Cardiac fibroblast (primary cell): ENCODE measurements at places on chromosomes 1 and 21.

DNA sequence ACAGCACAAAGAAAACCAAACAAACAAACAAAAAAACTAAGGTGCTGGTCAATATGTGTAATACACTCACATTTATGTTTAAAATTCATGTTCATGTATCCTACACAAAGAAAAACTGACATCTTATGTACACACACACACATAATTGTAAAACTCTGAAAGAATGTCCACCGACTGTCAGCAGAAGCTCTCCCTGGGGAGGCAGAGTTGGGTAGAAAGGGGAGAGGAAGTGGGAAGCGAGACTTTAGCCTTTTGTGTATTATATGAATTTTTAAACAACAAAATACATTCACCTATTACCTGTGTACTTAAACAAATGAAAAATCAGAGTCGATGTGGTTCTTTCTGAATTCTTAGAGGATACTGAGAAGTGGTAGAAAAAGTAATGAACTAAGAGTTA, 88.3 kb downstream of the ABCA4 start:
- DNase-seq: no peak

- peak; percentile 16 for DNase-seq
These were observed 32.2 kb upstream of the SNX27 start for GRCh38 chr1:151579436-151580225.

- no peak for DNase-seq
These were observed 102.2 kb downstream of the PHTF1 start for GRCh38 chr1:113657126-113657525.

- peak; percentile 2 for DNase-seq
These were observed 307.7 kb downstream of the USP25 start for GRCh38 chr21:16037421-16037955.

DNA sequence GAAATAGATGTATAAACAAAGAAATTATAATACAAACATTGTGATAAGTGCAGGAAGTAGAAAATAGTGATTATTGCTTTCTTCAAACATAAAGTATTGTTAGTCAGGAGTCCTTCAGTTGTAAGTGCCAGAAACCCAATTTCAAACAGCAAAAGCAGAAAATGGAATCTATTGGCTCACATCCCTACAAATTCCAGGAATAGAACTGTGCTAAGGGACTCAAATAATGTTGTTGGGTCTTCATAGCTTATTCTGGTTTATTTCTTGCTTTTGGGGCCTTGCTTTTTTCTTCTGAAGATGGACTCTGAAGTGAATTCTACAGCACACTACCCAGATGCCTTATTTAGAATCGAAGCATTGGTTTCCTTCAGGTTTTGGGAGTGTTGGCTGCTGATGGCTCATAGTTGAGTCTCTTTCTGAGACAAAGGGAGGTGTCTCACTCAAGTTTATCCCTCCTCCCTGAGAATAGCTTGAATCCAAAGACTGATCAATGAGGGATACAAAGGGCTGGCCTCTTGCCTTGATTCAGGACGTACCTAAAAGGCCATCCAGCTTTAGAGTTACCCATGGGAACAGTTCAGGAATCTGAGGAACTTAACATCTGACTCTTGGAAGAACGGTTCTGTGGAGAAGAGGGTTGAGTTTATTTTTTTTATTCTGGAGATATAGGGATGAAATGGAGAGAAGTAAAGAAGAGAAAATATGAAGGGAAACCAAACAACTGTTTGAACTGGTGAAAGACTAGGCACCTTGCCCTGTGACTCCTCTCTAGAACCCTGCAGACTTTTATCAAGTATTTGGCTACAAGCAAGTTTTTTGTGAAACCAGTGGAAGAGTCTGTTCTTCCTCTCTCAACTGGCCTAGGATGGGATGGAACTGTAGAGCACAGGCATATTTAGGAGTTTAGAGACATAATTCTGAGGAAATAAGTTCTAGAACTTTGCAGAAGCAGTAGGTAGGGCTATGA, 39.0 kb upstream of the ATG4C start:
- DNase-seq: no peak

- peak; percentile 82 for DNase-seq
These were observed 78.1 kb downstream of the IER5 start for GRCh38 chr1:181166377-181167196.

DNA sequence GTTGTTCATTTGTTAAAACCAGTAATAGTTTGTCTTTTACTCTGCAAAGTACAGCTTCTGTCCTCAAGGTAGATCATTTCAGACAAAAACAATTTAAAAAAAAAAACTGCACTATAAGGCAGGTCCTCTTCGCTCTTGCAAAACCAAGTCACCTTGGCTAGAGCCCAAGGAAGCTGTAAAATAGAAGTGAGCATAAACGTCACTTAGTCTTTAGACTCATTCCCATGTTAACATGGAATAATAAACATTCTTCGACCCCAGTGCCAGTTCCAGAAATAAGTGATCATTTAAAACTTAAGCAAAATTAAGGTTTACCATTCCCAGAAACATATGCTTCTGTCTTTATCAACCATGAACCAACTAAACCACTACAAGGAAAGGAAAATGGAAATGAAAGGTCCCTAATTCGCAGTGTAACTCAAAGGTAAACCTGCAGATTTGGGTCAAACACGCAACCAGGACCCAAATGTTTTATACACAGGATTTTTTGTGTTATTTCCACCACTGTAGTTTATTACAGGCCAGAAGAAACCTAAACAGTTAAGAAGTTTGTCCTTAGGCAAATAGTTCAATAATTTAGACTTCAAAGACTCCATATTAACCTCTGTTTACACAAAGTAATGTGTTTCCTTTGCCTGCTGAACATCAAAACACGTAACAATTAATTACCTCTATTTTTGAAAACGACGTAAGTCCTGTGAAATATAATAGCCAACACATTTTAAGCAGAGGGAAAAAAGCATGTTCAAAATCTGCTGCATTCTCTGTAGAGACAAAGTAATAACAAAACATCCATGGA, 54.6 kb downstream of the TGFBR3 start:
- DNase-seq: peak; percentile 64

GRCh38 chr1:178196631-178197030, 102.7 kb downstream of the RASAL2 start:
- DNase-seq: peak; percentile 32

DNA sequence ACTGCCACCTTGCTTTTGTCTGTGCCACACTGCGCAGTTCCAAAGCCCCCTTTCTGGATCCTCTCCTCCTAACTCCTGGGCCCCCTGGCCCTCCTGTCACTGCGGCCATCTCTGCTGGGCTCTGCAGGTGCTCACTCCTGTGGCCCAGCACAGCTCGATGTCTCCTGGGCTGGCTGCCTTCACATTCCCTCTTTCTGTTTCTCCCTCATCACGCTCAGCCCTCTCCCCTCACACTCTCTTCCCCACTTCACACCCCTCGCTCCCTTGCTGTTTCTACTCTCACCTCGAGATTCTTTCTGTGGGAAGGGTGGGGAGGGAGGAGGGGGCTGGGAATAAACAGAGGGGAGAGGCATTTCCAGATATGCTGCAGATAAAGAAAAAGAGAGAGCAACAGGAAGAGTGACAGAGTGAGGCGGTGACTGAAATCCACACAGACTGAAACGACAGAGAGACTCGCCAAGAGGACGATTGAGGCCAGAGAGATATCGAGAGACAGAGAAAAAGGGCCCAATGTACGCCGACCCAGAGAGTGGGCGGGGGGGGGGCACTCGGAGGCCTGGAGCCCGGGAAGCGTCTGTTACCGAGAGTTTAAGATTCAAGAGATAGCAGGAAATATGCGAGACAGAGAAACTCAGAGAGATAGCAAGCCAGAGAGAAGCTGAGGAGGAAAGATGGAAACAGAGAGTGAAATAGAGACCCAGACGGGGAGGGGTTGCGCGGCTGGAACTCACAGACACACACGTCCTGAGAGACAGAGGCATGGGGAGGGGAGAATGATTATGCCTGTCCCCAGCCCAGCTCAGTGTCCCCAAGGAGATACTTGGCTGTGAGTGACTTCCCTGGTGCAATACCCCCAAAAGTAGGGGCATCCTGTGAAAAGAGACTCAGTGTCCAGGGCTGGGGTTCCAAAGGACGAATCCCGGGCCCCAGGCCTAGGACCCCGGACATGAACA, 666 bp downstream of the CSF3R start:
- DNase-seq: no peak

DNA sequence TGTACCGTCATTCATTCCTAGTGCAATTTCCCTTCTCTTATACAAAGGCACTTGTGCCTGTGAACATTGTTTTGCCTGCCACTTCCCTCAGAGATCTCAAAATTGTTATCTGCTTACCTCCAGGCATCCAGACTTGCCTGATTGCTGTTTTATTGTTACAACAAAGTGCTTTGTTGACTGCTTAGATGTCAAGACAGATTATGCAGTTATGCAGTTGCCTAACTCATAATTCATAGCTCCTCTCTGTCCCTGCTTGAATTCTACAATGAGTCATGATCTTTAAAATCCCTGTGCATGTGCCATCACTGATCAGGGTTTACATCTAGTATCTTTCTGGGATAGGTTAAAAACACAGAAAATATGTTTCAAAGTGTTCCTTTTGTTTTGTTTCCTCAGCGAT, 24.5 kb downstream of the CXADR start:
- DNase-seq: peak; percentile 14

- DNase-seq: no peak
These were observed 147.3 kb downstream of the TLR5 start for GRCh38 chr1:222995620-222996309.

GRCh38 chr21:41726970-41727783, 39.7 kb downstream of the RIPK4 start:
- peak; percentile 80 for DNase-seq

- DNase-seq: peak; percentile 86
These were observed 129.9 kb downstream of the ZNF281 start for GRCh38 chr1:200279810-200280411.

- DNase-seq: peak; percentile 51
These were observed 14.7 kb downstream of the PROX1 start for GRCh38 chr1:214002472-214002871.

DNA sequence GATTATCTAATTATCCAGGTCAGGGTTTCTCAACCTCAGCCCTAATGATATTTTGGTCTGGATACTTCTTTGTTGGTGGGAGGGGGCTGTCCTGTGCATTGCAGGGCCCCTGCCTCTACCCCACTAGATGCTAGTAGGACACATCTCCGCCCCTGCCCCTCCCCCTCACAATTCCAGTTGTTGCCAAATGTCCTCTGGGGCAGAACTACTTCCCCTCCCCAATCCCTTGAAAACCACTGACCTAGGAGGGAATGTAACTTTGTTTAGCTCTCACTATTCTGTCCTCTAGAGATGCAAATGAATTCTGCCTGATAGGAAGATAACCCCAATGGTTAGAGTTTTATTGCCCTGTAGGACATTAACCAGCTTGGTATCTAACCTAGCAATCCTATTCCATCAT, 8.1 kb downstream of the CACNA1S start:
- DNase-seq: no peak

DNA sequence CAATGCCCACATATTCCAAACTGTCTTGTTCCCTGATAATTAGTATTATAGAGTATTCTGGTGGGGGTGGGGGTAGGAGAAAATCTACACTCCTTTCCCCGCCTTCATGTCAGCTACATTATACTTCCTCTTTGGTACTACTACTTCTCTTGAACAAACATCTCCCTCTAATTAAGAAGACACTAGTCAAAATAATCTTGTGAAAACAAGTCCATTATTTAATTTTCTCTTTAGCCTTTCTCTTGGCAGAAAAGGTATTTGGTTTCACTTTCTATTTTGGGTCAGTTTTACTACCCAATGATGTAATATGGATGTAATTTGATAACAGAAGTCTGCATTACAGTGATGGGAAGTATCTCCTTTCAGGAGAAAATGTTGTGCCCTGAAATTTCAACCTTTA, 22.5 kb downstream of the NTMT2 start:
- peak; percentile 36 for DNase-seq

- DNase-seq: no peak
These were observed 434.6 kb upstream of the ADGRL2 start for GRCh38 chr1:81366173-81366572.

GRCh38 chr1:18309552-18310155, 171.1 kb upstream of the KLHDC7A start:
- peak; percentile 4 for DNase-seq

DNA sequence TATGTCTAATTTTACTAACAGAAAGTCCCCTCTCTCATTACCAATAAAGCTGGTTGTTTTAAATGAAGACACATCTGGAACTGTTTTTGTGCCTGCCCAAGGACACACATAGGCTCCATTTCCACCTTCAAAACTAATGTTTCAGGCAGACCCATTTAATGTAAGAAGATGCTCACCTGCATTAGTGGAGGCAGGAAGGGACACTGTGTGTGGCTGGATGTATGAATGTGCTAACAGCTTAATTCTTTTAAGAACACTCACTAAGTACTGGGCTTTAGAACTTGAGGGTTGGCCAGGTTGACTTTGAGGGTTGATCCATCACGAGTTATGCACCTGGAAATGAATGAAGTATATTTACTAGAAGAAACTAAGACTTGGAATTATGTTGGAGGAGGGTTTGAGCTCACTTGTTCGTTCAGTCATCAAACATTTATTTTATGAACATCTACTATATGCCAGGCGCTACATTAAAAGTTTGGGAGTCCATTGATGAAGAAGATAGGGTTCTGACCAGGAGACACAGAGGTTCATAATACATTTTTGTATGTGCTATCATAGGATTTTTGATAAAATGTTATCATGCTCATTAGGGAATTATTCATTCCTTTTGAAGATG, 5.4 kb downstream of the JUN start:
- DNase-seq: no peak

DNA sequence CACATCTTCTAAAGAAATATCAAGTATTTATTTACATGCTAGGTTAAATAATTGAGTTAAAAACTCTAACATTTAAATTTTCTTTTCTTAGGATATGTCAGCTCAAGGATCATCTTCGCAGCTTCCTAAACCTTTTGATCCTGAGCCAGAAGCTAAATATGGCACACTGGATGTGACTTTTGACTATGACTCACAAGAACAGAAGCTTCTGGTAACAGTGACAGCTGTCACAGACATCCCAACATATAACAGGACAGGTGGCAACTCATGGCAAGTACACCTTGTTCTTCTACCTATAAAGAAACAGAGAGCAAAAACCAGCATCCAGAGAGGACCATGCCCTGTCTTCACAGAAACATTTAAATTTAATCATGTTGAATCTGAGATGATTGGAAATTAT, 132.7 kb upstream of the SERTAD4 start:
- no peak for DNase-seq

- no peak for DNase-seq
These were observed 644.2 kb downstream of the PTPRU start for GRCh38 chr1:29880556-29880955.

DNA sequence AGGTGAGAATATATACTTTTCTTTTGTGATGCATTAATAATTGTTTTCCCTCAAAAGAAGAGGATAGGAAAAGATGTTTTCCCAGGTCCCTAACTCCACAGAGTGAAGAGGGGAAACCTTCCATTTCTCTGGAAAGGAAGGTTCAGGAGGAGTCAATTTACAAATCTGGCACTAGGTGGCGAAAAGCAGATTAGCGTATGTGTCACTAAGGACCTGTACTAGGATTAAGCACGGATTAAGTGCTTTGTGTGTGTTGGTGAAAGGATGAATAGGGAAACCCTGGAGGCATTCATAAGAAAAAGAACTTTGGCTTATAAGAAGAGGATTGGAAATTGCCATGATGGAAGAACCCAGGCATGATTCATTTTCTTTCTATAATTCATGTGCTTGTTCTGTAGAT, 410.1 kb upstream of the PLXNA2 start:
- DNase-seq: peak; percentile 32
